ENCODE measurements at places on chromosomes 2 and 18. TPM values are rescaled to one million over a fixed set of nuclear protein-coding genes. Genes with fewer than 3 reads are reported as not detected.

The BUB1 gene
- 16.3 TPM for total RNA-seq

The CD8B2 gene
- total RNA-seq, result not detected

The VWC2L gene
- total RNA-seq, result not detected

The GCG gene
- total RNA-seq, result not detected

The PROM2 gene
- 0.22 TPM for total RNA-seq

The APLF gene
- total RNA-seq, result 5.1 TPM

The KRTCAP3 gene
- total RNA-seq, result not detected

Data from GM23248 (cell line).